ENCODE measurements at places on chromosomes 7 and 10.

DNA sequence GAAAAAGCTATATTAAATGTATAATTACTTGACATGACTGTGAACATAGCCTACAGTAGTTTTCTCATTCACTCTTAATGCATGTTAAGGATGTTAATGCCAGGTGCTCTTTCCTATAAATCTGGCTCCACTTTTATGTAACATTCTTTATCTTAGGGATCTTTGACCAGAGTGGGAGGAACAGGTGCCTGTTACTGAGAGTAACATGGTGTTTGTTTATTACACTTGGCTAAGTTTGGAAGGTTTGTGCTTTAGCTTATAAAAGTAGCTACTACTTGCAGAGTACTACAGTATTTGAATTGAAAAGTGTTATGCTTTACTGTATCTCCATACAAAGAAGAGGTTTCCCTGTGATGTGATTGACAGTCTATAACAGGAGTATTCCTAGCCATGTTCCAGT lies 183.4 kb downstream of the DYNC1I1 start:
- DNase-seq, result no peak

GRCh38 chr7:46281071-46281470 lies 360.0 kb upstream of the IGFBP3 start:
- DNase-seq, result no peak

DNA sequence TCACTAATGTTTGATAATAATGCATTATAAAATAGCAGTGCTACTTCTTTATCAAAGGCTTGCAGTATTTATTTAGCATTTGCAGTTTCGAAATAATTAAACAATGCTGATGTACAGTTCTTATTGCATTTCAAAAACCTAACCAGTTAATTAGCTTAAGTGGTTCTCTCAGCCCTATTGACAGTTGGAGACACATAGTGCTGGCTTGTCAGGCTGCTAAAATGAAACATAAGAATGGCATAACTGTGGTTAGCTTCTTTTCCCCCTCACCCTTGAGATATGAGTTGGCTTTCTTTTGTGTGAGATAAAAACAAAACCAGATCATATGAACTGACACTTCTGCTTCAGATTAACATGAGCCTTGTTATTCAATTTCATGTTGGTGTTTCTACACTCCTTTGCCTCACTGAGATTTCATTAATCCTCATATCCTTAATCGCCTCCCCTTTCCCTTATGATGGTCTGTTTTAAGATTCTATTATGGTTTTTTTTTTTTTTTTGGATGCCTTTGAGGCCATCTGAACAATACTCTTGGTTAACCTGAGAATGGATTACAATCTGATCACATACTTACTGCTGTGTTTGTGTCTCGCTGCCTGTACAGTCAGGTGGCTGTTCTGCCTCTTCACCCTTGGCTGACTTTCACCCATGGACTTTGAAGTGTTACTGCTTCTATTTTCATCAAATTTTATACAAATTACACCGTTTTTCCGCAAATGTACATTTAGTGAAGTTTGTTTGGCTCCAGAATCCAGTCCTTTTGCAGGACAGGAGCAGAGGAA lies 108.0 kb downstream of the SDK1 start:
- no peak for DNase-seq

DNA sequence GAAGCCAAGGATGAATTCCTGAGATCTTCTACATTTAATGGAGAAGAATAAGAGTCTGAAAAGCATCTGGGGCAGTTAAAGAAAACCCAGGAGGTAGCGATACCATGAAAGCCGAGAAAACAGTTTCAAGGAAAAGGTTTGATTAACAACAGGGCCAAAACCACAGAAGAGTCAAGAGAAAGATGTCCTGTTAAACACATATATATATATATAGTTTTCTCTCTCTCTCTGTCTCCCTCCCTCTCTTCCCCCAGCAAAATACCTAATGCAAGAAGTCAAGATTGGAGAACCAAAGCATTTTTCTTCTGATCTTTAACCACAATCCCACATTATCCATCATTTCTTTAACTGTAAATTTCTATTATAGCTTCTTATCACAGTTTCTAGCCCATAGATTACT lies 261.4 kb downstream of the SNX13 start:
- no peak for DNase-seq

- DNase-seq, result no peak
Observed at GRCh38 chr7:132656846-132657776, 80.8 kb upstream of the PLXNA4 start.

DNA sequence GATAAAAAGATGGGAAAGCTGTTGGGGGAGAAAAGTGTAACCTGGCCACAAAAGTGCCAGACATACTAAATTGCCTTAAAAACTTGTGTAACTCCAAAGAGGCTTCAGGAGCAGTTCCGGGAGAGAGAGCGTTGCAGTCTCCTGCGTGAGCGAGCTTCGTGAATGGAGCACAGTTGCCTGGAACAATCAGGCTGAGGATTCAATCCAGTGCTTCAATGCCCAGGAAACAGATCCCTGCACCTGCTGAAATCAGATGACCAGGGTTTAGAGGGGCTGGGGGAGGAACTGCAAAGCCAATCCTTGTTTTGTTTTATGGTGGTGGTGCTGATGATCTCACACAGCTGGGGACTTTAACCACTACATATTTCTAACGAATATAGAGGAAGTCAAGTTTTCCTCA lies 398.3 kb downstream of the DPP6 start:
- DNase-seq, result no peak

DNA sequence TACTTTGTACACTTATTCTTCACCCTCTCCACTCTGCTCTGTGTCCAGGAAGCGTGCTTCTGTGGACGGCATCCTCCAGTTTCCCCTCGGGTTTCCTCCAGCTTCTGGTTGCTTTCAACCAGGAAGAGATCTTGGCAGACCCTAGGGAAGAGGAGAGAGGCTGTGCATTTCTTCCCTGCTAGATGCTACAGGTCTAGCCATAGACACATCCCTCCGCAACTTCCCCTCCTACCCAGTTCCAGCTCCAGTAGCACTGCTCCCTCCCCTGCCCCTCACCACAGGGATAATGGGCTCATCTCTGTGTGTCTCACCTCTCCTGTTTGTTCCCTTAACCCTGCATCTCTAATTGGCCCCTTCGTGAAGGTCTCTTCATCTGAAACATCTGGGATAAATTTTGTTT lies 16.3 kb downstream of the TLL2 start:
- DNase-seq, result peak; percentile 20

- DNase-seq, result no peak
Observed at GRCh38 chr10:26703096-26703495, 5.6 kb downstream of the PDSS1 start.

GRCh38 chr10:77867124-77867719 lies 59.3 kb downstream of the DLG5 start:
- DNase-seq, result no peak

- DNase-seq, result no peak
Observed at GRCh38 chr10:132783165-132783939, 2.6 kb downstream of the NKX6-2 start.

GRCh38 chr7:142908290-142908689 lies 22.7 kb upstream of the TRPV6 start:
- no peak for DNase-seq

GRCh38 chr10:91643700-91644099 lies 10.8 kb upstream of the PPP1R3C start:
- DNase-seq, result peak; percentile 67

DNA sequence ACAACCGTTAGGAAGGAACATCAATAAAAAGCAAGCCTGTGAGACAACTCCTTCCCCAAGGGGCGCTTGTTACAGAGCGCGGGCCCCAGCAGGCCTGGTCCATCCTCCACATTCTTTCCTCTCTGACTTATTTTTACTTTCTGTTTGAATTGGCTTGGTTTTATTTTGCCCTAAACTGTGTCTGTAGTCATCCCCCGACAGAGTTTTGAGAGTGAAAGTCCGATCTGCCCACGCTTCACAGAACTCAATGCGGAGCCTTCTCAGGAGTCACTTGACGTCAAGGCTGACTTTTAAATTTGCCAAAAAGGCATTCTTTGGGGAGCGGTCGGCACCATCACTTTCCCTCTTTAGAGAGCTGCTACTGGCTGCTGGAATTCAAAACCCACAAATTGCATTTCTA lies 150.1 kb upstream of the KLF6 start:
- DNase-seq, result no peak

DNA sequence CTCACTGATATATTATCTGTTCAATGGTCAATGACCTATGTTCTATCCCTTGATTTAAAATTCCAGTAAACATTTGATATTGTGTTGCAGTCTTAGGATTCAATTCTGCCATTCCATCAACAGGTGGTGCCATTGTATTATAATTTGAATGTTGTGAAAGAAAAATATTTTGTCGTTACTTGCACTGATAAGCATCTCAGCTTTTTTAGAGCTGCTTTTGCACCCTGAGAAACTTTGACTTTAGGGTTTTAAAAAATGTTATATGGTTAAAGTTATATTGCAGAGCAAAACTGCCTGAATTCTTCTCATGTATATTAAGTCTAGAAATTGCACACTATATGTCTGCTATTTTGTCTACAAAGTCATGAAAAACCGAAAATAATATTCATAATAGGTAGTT lies 18.8 kb upstream of the MINDY3 start:
- DNase-seq, result no peak

GRCh38 chr10:69460576-69461242 lies 9.4 kb downstream of the TSPAN15 start:
- no peak for DNase-seq

DNA sequence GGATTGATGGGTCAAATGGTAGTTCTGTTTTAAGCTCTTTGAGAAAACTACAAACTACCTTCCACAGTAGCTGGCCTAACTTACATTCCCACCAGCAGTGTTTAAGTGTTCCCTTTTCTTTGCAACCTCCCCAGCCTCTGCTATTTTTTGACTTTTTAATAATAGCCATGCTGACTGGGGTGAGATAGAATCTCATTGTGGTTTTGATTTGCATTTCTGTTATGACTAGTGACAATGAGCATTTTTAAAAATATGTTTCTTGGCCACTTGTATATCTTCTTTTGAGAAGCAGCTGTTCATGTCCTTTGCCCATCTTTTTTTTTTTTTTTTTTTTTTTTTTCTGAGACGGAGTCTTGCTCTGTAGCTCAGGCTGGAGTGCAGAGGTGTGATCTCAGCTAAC lies 155.2 kb upstream of the BMPER start:
- DNase-seq, result no peak

GRCh38 chr7:122027058-122027457 lies 117.0 kb downstream of the AASS start:
- no peak for DNase-seq

- no peak for DNase-seq
Observed at GRCh38 chr7:32531402-32531801, 36.1 kb downstream of the AVL9 start.

DNA sequence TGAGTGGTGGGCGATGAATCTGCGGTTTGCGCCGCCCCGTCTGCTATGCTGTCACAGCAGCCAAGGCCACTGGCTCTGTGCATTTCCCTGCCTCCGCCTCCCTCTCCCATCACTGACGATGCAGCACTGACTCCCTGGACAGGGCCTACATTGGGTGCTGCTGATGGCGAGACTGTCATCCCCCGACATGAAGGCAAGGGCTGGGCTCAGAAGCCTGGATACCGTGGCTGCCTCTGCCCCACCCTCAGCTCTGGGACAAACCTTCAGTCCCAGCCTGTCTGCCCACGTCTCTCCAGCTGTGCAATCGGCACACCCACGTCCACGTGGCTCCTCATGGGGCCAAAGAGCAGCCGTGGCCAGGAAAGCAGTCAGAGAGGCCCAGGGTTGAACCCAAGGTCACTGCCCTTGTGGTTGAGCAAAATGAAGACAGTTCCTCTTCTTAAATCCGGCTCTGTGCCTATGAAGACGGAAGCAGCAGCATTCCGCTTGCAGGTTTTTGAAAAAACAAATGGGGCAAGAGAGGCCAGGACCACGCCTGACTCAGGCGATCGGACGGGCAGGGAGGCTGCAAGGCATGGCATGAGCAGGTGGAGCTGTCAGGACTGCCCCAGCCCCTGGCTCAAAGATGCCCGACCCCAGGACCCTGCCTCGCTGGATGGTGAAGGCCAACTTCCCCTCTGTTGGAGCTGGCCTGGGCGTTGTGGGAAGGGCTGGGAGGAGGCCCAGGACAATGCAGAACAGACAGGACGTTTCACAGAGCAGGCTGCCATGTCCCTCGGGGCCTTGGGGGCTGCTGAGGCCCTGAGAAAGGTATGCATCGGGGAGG lies 517.5 kb downstream of the DNAJB6 start:
- DNase-seq, result no peak

GRCh38 chr10:88156341-88156740 lies 292.9 kb downstream of the PTEN start:
- no peak for DNase-seq

GRCh38 chr7:25707768-25708620 lies 444.0 kb upstream of the NFE2L3 start:
- no peak for DNase-seq

DNA sequence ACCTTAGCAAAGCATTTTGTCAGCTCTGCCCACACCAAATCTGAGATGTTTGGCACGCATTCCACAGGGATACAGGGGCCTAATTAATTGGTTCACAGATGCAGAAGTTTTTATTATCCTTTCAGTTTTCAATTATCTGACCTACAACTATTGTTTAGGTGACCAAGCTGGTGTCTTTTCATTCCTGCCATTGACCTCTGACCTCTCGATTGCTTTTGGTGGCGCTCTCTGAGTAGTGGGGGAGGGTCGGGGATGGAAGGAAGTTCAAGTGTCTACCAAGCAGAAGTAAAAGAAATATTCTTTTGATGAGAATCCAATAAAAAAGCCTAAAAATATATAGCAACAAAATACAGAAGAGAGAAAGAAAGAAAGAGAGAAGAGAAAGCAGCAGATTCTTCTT lies 28.8 kb upstream of the KDM7A start:
- DNase-seq, result no peak

GRCh38 chr10:25724241-25724640 lies 209.8 kb upstream of the MYO3A start:
- no peak for DNase-seq

DNA sequence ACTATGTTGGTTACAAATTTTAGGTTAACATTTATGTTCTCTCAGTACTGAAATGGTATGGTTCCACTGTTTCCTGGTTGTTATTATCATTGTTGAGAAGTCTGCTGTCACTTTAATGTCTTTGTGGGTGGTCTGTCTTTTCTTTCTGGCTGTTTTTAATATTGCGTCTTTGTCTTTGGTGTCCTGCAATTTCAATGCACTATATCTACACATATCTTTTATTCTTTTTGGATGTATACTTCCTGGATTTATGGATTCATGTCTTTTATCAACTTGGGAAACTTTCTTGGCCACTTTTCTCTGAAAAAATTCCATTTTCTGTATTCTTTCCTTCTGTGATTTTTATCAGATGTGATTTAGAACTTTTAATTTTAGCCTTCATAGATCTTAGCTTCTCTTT lies 250.2 kb downstream of the BUB3 start:
- DNase-seq, result no peak

DNA sequence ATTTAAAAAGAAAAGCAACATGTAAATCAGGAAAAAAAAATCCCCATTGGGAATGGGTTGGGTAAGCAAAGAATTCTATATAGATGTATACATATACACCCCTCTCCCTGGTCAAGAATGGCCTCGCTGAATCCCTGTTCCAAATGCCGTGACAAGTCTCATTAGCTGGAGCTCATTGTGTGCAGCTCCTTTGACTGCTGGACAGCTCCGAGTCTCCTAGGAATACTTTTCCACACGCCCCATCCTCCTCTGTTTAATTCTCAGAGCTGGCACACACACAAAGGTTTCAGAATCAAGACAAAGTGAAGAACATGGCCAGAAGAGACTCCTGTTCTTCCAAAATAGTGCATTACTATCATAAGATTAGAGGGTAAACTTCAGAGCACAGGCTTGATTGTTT lies 130.9 kb upstream of the MKLN1 start:
- DNase-seq, result no peak

Measured in H9 (cell line).